ENCODE measurements at places on chromosomes 5 and 9.

DNA sequence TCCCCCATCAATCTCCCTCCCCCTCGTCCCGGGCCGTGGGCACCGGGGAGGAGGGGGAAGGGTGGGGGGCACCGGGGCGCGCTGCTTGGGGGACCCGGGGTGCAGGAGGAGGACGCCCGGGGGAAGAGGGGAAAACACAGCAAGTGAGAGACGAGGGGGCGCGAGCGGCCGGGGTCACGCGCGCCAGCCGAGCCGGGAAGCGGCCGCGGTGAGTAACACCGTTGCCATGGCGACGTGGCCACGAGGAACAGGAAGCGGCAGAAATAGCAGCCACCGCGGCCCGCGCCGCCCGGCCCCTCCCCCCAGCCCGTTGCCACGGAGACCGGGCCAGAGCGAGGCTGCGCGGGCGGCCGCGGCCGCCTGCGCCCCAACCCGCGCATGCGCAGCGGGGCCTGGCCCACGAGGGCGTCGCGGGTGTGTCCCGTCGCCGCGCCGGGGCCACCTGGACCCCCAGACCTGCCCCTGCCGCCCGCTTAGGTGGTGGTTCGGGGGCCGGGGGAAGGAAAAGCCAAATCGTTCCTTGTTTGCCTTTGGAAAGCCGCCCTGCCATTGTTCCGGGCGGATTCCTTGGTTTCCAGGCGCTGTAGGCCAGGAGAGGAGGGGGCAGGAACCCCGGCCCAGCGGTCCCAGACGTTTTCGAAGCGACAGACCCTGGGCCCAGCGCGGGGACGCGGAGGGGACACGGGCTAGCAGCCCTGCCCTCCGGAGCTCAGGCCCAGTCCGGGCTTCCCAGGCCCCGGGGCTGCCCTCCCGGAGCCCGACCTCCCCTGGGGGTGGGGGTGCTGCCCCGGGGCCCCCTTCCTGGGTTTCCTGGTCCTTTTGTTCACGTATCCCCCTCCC, 207.1 kb downstream of the C9orf50 start:
- peak overlapping the region; percentile 98 for H3K27ac ChIP-seq

DNA sequence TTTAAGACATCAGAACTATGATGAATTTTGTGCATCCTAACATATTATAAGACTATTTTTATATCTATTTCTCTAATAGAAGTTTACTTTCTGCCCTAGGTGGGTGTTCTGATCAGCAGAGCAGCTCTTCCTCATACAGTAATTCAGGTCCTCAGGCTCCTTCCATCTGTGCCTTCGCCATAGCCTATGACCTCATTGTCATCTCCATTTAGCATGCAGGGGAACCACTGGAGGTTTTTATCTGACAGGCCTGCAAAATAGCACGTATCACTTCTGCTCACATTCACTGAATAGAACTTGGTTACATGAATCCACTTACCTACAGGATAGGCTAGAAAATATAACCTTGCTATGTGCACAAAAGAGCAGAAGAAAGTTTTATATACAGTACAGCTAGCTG, 159.4 kb upstream of the CCNH start:
- H3K4me3 ChIP-seq: no peak overlapping the region
- H3K27me3 ChIP-seq: no peaks in the 10 kb centered on the region
- no peaks in the 10 kb centered on the region for H3K4me1 ChIP-seq
- H3K27ac ChIP-seq: no peak overlapping the region

DNA sequence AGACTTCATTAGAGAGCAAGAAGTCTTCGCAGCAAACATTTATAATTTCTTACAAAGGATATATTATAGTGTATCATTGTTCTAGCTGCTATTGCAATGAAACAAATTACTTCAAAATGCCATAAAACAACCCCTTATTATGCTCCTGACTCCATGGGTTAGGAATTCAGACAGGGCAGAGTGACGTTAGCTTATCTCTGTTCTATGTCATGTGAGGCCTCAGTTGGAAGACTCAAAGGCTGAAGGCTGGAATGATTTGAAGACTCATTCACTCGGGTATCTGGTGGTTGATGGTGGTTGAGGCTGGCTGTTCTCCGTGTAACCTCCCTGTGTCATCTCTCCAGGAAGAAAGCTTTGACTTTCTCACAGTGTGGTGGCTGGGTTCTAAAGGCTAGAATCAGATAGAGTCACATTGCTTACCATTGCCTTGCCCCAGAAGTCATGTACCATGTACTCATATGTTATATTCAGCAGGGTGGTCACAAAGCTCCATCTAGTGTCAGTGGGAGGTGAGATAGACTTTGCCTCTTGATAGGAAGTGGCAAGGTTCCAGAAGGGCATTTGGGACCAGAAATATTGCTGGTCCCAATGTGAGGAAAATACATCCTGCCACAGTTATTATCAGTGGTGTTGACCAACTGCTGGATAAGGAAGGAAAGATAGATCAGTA, 226.9 kb downstream of the TMEM38B start:
- H3K4me3 ChIP-seq: no peak overlapping the region
- H3K4me1 ChIP-seq: no peaks in the 10 kb centered on the region
- H3K36me3 ChIP-seq: no peaks in the 10 kb centered on the region
- no peaks in the 10 kb centered on the region for H3K27me3 ChIP-seq
- H3K27ac ChIP-seq: no peak overlapping the region
- DNase-seq: peak; percentile 36

DNA sequence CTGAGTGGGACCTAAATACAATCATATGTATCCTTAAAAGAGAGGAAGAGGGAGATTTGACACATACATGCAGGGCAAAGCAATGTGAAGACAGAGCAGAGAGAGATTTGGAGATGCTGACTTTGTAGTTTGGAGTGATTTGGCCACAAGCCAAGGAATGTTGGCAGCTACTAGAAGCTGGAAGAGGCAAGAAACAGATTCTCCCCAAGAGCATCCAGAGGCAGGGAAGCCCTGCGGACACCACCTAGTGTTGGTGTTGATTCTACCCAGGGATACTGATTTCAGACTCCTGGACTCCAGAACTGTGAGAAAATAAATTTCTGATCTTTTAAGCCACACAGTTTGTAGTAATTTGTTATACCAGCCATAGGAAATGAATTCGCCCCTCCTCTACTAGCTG, 64.9 kb upstream of the OSMR start:
- no peaks in the 10 kb centered on the region for H3K36me3 ChIP-seq
- H3K27ac ChIP-seq: no peak overlapping the region
- no peaks in the 10 kb centered on the region for H3K4me1 ChIP-seq
- no peak overlapping the region for H3K4me3 ChIP-seq

DNA sequence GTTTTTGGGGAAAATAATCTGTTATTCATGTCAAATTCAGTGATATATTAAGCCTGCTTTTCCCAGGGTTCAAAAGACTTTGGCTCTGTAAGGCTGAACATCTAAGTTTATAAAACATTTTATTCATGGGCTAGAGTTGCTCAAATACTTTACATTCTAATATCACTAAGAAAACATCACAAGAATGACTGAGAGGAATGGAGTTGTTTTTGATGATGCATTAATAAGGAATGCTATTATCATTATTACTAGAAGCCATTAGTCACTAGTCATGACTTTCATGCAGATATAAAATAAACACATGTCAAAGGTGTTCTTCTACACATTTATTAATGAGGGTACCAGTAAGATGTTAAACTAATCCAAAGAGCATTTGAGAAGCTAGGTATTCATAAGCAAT, 185.5 kb upstream of the KCNN2 start:
- no peaks in the 10 kb centered on the region for H3K36me3 ChIP-seq
- no peaks in the 10 kb centered on the region for H3K27me3 ChIP-seq
- no peak for DNase-seq
- H3K4me1 ChIP-seq: no peaks in the 10 kb centered on the region
- H3K4me3 ChIP-seq: no peak overlapping the region

GRCh38 chr5:122999947-123000563, 36.5 kb downstream of the PPIC start:
- H3K36me3 ChIP-seq: no peaks in the 10 kb centered on the region
- H3K4me3 ChIP-seq: no peak overlapping the region
- H3K27me3 ChIP-seq: no peaks in the 10 kb centered on the region
- H3K27ac ChIP-seq: no peak overlapping the region
